Neural progenitor cell (in vitro differentiated cells): ENCODE measurements at places on chromosomes 11 and 22. TPM values are rescaled to one million over a fixed set of nuclear protein-coding genes. Genes with fewer than 3 reads are reported as not detected.

FOXRED2 gene
- 4.7 and 10.4 TPM in 2 replicates for total RNA-seq

PRG3 gene
- total RNA-seq = not detected in 2 replicates

IGSF22 gene
- total RNA-seq = 0.41 TPM in 1 of 2 replicates, not detected in the other

SEC14L2 gene
- total RNA-seq = 4.9 and 5.7 TPM in 2 replicates

HTATIP2 gene
- 18.3 and 25.3 TPM in 2 replicates for total RNA-seq

PARVA gene
- total RNA-seq = 13.6 and 15.3 TPM in 2 replicates
